ENCODE measurements at places on chromosomes 12 and 14.

DNA sequence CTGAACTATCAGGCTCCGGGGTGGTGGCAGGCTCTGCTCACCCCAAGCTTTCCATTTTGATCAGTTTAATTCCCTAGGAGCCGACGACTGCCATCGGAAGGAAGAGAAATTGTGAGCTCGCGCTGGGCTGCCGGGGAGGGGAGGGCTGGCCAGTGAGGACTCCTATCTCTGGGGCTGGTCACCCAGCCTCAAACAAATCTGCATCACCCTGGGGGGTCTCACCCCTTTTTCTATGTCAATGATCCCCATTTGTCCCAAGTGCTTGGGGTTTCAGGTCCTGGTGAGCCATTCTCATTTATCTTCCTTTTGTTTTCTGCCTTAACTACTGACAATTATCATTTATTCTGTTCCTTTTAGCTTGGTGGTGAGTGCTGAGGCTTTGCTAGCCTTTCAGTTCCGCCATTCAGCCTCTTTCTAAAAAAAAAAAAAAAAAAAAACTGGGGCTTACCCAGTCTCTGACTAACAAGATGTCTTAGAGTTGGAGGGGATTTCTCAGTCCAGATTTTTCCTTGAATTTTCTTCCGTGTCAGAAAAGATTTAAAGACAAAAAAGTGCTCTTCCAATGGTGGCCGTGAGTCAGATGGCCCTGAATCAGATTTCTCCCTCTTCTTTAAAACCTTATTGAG lies 22.8 kb upstream of the USP44 start:
- DNase-seq = no peak

- DNase-seq = no peak
Observed at GRCh38 chr12:66279123-66279712, 23.1 kb upstream of the HELB start.

DNA sequence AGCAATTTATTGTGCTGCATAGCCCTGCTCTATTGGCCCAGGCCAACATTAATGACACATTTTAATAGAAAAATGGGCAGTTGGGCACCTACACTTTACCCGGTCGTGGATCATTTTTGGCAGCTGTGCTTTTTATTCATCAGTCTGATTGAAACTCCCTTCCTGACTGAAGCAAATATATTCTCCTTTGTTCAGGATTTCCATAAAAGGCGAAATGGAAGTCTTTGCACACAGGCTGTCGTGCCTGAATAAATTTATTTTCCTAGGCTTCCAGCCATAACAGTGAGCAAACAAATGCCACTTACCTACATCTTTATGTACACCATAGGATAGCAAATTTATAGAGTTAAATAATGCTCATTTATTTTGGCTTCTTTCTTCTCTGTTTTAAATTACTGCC lies 480.7 kb upstream of the DCN start:
- no peak for DNase-seq

GRCh38 chr12:76489737-76490136 lies 69.8 kb downstream of the OSBPL8 start:
- DNase-seq = no peak

DNA sequence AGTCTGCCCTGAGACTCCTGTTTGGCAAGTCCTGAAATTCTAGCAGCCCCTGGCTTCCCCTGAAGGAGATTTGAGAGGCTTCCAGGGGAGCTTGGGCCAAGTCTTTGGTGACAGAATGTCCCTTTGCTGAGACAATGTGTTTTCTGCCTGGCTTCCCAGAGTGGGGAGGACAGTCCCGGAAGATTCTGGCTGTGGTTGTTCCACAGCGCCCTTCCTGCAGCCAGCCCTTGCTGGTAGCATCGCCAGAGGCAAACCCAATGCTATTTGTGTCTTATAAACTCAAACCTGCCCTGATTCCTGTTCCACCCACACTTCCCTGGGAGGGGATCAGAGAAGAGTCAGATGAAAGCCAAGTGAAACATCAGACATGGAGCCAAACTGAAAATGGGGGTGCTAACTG lies 56.4 kb upstream of the OAS1 start:
- no peak for DNase-seq

GRCh38 chr14:69980457-69981425 lies 101.5 kb downstream of the SMOC1 start:
- no peak for DNase-seq

DNA sequence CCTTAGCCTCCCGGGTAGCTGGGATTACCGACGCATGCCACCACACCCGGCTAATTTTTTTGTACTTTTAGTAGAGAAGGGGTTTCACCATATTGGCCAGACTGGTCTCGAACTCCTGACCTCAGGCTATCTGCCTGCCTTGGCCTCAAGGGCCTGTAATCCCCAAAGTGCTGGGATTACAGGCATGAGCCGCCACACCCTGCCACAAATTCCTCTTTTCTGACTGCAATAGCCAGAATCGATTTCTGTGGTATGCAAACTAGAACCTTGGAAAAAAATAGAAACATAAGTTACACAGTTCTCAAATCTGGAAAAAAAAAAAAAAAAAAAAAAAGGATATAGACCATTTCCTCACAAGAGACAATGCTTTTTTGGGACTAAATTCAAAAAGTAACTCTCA lies 184.6 kb upstream of the EGLN3 start:
- no peak for DNase-seq

- no peak for DNase-seq
Observed at GRCh38 chr14:87508333-87508732, 484.6 kb downstream of the GALC start.

DNA sequence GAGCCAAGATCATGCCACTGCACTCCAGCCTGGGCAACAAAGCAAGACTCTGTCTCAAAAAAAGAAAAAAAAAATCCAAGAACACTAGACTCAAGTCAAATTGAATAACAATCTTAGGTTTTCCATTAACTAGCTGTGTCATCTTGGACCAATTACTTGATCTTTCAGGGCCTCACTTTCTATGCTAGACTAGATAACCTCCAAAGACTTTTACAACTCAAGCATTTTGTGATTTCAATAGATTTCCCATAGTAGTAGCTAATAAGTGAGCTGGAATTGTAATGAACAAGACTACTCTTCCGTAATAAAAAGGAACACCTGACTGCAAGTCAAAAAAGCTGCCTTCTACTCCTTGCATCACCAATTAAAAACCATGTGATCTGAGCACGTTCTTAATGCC lies 127.0 kb upstream of the SSTR1 start:
- no peak for DNase-seq

- DNase-seq = no peak
Observed at GRCh38 chr12:54394281-54394719, 9.8 kb upstream of the ZNF385A start.

GRCh38 chr14:33678005-33678404 lies 272.9 kb downstream of the EGLN3 start:
- no peak for DNase-seq

DNA sequence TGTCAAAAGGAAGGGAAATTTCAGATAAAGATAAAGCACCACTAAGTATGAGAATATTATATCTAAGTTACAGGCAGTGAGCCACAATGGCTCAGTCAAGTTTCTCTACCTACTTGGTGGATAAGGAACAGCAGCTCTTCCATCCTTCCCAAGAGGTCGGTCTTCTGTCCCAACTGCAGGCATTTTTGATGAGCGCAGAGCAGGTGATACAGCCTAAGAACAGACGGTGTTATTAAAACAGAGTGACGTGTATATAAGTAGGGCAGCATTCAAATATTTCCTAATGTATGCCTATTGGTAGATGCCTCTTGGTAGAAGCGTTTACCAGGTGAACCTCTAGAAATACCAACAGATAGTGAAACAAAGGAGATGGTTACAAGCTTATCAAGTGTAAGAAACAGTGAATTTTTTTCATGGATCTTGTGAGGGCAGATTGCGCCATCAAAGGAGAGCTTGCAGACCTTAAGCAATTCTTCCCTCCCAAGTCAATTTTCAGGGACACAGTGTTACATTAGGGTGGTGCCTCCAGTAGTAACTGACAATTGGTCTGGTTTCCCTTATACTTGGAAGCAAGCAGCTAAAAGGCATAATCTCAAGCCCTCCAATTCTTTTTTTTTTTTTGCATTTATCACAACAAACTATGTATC lies 274.5 kb downstream of the MED13L start:
- DNase-seq = no peak

DNA sequence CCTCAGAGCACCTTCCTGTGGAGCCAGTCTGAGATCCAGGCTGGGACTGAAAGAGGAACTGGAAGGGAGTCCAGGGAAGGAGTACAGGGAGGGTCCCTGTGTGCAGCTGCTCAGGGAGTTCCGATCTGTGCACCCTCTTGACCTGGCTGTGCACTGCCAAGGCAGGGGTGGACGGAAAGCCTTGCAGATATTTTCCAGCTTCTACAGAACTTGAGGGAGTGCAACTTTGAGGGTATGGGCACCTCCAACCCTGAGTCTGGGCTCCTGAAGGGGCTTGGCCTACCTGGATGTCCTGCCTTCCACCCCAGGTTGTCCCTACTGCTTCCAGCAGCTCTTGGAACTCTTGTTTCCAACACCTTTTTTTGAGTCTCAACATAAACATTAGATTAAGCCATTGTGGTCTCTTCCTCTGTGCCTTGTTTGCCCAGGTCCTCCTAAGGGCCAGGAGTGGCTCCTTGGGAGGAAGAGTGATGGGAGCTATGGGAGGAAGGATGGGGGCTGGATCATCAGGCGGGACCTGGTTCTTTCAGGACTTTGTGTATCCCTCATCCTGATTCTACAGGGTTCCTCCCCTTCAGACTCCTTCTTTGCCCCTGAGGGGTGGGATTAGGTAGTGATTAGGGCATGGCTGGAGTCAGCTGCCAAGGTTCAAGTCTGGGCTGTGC lies 3.5 kb downstream of the KRT7 start:
- DNase-seq = no peak
